Stimulated activated CD8-positive, alpha-beta memory T cell treated with anti-CD3 and anti-CD28 coated beads, Interleukin-15, amount 100 ng/mL, for 48 hours (primary cell): ENCODE measurements at places on chromosomes 2 and 18.

- DNase-seq, result no peak
Measured at GRCh38 chr2:172953970-172954852, 121.4 kb upstream of the MAP3K20 start.

GRCh38 chr18:54717673-54718407 lies 110.4 kb upstream of the RAB27B start:
- DNase-seq, result no peak

GRCh38 chr2:215790523-215791421 lies 222.6 kb downstream of the MREG start:
- DNase-seq, result no peak

DNA sequence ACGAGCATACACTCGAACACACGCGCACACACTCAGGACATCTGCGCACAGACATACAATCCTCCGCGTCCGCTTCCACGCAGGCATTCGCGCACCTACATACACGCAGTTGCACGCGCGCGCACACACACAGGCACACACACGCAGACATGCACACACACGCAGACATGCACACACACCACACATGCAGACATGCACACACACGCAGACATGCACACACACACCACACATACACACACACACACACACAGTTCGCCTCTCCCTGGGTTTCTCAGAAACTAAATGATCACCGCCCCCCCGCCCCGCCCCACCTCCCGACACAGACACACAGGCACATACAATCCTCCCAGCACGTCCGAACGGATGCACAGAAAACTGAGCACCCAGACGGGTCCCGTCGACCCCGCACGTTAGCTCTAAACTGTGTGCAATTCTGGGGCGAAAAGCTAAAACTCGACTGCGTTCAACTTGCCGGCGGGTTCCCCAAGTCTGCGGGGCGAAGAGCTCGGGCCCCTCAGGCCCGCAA lies 1.0 kb downstream of the EPHA4 start:
- no peak for DNase-seq

- DNase-seq, result no peak
Measured at GRCh38 chr2:230998882-230999281, 3.0 kb downstream of the SPATA3 start.

DNA sequence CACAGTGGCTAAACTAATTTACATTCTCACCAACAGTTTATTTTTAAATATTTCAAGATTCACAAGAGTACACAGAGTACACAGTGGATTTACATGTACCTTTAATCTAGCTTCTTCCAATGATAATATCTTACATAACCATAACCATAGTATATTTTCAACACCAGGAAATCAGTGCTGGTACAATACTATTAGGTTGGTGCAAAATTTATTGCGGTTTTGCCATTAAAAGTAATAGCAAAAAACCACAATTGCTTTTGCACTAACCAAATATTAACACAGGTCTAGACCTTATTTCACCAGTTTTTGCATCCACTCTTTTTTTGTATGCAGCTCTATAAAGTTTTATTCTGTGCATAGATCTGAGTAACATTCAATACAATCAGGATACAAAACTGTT lies 163.0 kb downstream of the SCG2 start:
- no peak for DNase-seq

DNA sequence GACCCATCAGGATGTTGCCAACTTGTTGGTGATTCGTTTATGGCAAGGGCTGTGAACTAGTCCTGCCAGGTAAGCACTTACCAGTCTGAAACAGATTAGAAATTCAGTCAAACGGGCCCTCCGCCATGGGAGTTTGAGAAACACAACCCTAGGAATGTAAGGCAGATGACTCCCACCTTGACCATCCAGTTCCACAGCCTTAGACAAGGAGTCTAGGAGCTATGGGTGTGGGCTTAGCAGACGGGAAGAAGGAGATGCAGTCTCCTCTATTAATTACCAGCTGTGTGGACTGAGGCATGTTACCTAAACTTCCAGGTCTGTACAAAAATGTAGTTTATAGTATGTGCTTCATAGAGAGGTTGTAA lies 319.4 kb upstream of the NCKAP5 start:
- no peak for DNase-seq

GRCh38 chr2:85987266-85988174 lies 98.7 kb upstream of the ST3GAL5 start:
- DNase-seq, result no peak

DNA sequence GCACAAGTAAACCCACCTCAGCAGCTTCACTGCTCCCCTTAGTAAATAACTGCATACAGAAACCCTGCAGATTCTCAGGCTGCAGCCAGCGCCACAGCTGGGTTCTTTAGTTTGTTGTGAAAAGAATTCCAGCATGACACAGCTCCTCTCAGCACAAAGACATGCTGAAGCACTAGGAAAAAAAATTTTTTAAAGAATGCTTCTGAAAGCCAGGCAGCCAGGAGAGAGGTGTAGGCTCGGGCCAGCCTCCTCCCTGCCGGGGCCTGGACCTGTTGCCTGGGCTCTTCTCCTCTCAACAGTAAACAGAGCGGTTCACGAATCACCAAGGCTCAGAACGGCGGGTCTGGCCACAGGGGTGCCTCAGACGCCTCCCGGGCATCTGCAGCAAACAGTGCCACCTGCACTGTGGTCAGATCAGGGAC lies 95.7 kb upstream of the POU3F3 start:
- DNase-seq, result no peak

DNA sequence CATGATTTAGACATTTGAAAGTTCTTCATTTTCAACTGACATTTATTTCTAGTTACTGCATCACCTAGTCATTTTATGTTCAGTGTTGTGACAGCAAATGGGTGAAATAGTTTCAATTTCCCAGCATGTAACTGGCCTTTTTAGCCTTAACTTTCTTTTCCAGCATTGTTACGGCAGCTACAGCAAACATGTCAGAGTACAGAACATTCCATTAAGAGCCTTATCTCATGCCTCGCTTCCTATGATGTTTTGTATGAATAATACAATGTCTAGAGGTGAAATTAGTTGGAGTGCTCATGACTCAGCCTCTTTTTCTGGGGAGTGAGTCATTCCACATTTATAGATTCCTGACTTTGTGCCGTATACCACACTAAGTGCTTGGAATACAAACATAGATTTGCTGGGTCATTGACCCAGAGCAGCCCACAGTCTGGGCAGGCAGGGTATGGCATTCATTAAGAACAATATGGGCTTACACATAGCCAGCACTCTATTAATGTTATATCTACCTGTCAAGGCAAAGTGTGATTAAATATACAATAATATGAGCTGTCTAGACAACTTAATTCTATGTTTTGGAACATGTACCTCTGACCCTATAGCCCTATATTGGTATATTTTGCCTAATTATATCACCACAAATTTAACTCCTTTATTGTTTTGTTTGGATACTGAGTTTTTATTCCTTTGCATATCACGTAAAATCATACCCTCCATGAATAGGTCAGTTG lies 72.2 kb downstream of the MAP2 start:
- DNase-seq, result no peak

GRCh38 chr2:120452945-120453634 lies 107.2 kb downstream of the INHBB start:
- DNase-seq, result no peak

DNA sequence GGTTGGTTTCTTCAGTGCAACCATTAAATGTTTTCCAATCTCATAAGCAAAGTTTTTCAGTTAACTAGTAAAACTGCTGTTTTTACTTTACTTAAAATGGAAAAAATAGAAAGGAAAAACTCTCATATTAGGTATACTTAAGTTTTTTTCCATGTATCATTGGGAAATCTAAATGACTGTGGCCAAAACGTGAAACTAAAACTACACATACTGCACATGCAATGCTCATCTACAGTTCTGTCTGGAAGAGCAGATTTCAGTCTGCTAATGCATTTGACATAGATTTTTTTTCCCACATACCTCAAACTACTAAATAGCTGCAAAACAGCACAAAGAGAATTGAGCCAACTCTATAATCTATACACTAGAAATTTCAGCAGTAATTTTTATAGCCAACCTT lies 62.6 kb downstream of the COL5A2 start:
- no peak for DNase-seq

GRCh38 chr18:74196220-74197119 lies 48.1 kb downstream of the TIMM21 start:
- peak; percentile 19 for DNase-seq

DNA sequence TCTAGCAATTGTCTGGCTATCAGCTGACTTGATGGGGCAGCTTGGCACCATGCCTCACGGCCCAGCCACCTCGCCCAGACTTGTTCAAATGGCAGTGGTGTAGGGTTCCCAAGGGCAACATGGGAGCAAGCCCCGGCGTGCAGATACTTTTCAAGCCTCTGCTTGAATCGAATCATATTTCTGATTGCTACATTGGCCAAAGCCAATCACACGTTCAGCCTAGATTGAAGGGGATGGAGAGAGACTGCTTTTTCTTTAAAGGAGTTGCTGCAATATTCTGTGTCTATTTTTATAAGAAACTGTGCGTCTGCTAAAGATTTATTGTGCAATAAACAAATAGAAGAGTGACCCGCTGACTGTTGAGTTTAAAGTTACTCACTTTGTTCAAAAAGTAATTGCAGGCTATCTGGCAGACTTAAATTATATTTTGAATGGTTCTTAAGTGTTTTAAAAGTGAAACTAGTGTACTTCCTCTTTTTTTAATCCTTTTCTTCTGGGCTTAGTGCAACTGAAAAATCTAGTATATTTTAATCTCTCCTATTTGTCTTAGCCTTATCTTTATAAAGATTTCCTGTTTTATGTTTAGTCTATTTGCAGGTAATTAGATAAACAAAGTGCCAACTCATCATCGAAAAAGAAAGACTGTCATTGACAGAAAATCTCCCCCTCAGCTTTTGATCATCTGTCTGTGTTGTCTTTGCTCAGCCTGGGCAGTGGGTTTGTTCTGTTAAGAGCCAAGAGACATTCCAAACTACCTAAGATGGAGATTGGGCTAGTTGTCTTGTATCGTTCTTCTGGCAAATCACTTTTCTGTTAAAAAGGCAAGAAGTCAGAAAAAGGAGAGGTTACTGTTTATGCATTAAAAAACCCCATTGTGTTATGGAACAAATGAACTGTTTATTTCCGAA lies 156.1 kb downstream of the TPGS2 start:
- DNase-seq, result no peak

GRCh38 chr2:203905656-203906055 lies 30.9 kb upstream of the ICOS start:
- DNase-seq, result no peak

- no peak for DNase-seq
Measured at GRCh38 chr18:64405161-64405560, 256.3 kb upstream of the LINC00305 start.

DNA sequence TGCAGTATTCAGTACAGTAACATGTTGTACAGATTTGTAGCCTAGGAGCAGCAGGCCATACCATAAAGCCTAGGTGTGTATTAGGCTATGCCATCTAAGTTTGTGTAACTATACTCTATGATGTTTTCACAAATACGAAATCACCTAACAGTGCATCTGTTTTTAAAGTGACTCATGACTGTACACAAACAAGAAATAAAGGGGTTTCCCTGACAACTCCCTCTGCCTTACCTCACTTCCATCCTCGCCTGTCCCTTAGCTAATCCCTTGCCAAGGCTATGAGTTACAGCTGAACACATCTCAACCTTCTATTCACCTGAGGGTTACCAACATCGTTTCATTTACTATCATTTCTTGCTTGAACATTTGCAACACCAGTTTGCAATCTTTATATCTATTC lies 78.6 kb upstream of the RPRM start:
- no peak for DNase-seq

GRCh38 chr2:1964659-1965058 lies 220.3 kb upstream of the PXDN start:
- DNase-seq, result no peak

GRCh38 chr18:9707381-9708056 lies 582 bp upstream of the RAB31 start:
- no peak for DNase-seq

GRCh38 chr18:28412521-28412920 lies 235.6 kb upstream of the CDH2 start:
- DNase-seq, result no peak

- no peak for DNase-seq
Measured at GRCh38 chr2:205367331-205367935, 314.9 kb upstream of the NRP2 start.

GRCh38 chr2:47379384-47379783 lies 23.6 kb upstream of the MSH2 start:
- no peak for DNase-seq

DNA sequence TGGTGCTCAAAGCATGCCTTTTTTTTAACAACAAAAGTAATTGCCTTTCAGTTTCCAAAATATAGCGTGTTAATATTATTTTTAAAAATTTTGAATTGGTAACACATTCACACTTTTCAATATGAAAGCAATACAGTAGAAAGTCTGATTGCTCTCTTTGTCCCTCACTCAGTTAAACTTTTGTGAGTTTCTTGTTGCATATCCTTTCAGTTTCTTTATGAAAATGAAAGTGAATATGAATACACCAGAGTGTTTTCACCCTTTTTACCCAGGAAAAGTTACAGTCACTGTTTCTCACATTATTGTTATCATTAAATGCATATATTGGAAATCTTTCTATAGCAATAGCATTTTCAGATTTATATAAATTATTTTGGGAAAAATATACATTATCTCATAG lies 377.4 kb upstream of the CRIM1 start:
- DNase-seq, result no peak

GRCh38 chr2:235727174-235727573 lies 233.3 kb downstream of the AGAP1 start:
- no peak for DNase-seq

DNA sequence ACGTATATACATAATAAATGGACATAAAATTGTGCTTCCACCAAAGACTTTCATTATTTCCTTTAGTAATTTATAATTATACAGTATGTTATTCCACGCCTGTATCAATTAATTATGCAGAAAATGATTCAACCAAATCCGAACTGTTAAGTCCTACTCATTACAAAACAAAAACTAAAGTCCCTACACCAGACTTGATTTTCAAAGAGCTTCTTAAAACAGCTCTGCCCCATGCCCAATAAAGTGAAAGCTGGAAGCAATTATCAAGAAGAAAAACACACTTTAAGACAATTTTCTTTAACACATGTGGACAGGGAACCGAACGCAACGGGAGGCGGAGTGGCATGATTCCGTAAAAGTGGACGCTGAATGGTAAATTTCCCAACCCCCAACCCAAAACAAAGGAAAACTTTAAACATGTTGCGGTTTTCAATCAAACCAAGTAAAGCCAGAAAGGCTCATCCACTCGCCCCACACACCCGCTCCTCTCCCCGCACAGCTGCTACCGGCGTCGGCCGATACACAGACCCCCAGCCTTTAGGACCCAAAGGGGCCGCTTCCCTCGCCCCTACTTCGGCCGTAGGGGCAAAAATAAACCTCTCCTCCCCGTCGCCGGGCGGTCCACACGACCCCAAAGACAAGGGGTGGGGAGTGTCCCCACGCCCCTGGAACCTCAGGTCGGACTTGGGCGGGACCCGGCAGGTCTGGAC lies 705 bp downstream of the YES1 start:
- DNase-seq, result no peak

- DNase-seq, result no peak
Measured at GRCh38 chr2:459931-460330, 172.0 kb upstream of the ALKAL2 start.

- no peak for DNase-seq
Measured at GRCh38 chr2:120293096-120294007, 40.7 kb downstream of the RALB start.

GRCh38 chr2:37636381-37637066 lies 34.9 kb downstream of the CDC42EP3 start:
- DNase-seq, result no peak

- no peak for DNase-seq
Measured at GRCh38 chr2:217992061-217992460, 10.7 kb downstream of the TNS1 start.

GRCh38 chr2:28053597-28053996 lies 163.1 kb downstream of the BABAM2 start:
- DNase-seq, result no peak

- no peak for DNase-seq
Measured at GRCh38 chr2:144460727-144461307, 59.1 kb downstream of the ZEB2 start.

GRCh38 chr2:174546519-174547506 lies 50.8 kb downstream of the WIPF1 start:
- DNase-seq, result peak; percentile 20
